Activated CD8-positive, alpha-beta T cell treated with anti-CD3 and anti-CD28 coated beads for 36 hours (primary cell): ENCODE measurements at places on chromosomes 1 and 21.

DNA sequence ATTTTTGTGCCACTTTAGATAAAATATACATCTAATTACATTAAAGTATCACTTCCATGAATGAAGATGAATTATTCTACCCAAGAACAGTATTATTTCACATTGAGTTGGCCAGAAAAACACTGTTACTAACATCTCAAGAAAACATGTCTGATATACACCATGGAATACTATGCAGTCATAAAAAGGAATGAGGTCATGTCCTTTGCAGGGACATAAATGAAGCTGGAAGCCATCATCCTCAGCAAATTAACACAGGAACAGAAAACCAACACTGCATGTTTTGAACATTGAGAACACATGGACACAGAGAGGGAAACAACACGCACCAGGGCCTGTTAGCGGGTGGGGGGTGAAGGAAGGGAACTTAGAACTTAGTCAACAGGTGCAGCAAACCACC lies 69.0 kb downstream of the TESK2 start:
- DNase-seq = no peak

- DNase-seq = no peak
Measured at GRCh38 chr1:206526064-206526911, 19.0 kb downstream of the RASSF5 start.

- DNase-seq = no peak
Measured at GRCh38 chr1:202725526-202725925, 15.3 kb upstream of the SYT2 start.

- no peak for DNase-seq
Measured at GRCh38 chr1:90400131-90400530, 317.0 kb downstream of the BARHL2 start.

DNA sequence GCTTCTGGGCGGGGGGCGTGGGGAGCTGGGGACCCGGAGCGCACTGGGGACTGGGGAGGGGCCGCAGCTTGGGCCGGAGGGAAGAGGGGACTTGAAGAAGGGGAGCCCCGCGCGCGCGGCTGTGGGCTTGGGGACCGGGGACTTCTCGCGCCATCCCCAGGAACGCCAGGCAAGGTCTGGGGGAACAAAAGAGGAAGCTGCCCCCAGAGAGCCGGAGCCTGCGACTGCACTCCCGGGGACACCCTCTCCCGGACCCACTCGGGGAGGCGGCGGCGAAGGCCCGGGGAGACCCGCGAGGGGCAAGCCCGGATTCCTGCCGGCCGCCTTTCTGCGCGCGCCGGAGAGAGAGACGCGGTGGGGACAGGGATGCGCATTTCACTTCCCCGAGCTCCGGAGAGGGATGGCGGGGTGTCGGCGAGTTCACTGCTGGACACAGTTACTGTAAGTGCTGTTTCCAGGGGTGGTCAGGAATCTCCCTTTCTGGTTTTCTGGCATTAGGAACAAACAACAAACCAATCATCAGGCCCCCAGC lies 732 bp downstream of the ABCG1 start:
- DNase-seq = no peak

DNA sequence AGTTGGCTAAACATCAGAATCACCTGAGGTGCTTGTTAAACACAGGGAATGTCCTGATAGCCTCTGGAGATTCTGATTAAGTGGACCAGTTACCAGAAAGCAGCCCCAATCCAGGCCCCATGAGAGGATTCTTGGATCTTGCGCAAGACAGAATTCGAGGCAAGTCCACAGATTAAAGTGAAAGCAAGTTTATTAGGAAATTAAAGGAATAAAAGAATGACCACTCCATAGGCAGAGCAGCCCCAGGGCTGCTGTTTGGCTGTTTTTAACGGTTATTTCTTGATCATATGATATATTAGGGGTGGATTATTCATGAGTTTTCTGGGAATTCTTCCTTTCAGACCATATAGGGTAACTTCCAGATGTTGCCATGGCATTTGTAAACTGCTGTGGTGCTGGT lies 176.2 kb downstream of the ROR1 start:
- no peak for DNase-seq

DNA sequence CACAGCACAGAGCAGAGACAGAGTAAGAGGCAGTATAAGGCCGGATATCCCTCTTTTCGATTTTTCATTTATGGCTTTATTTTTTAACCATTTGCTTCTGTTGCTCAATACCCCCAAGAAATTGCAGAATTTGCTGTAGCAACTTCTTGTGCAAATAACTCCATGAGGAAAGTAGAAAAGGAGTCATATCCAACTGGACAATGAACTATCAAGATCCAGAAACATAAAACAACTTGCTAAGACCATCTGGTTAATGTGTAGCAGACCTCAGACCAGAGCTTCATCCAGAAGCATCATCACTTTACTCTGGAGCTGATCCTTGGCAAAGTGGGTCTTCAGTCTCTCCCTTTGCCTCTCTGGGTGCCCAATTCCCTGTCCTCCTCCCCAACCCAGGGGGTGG lies 45.9 kb downstream of the ZNF697 start:
- DNase-seq = no peak
